Foreskin melanocyte (primary cell): ENCODE measurements at places on chromosomes 4 and X.

GRCh38 chrX:109889289-109890006 lies 113.5 kb upstream of the TMEM164 start:
- no peak for DNase-seq

- DNase-seq: no peak
Measured at GRCh38 chr4:164648151-164648848, 105.6 kb upstream of the SMIM31 start.

DNA sequence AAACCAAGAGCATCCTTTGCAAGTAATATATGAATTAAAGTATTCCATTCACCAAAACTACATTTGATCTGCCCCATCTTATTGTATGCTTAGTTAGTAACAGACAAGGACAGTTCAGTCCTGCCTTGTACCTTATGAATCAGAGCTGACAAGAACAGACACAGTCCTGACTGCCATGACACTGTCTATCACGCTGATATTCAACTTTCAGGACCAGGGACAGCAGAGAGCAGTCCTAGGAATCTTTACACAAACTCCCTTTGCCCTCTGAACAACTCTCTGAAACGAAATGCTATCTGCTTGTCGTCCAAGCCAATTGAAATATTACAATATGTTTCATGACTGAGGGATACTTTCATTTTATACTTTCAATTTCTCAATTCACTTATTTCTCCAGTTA lies 268.6 kb upstream of the VCX start:
- DNase-seq: no peak

DNA sequence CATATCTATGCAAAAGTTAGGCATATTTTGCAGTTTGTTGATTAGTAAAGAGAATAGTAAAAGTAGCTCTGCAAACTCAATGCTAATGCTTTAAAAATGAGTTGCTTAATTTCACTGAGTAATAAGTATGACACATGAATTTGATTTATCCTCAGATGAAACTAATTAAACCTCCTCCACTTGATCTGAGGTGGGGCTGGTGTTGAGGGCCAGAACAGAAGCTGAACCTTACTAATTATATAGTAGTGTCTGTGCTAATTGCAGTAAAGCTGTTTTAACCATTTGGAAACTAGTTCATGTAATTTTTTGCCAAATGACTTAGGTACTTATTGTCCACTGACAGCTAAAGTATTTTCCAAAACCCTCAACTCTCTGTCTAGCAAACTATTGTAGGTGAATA lies 7.7 kb upstream of the PGAM4 start:
- DNase-seq: no peak

DNA sequence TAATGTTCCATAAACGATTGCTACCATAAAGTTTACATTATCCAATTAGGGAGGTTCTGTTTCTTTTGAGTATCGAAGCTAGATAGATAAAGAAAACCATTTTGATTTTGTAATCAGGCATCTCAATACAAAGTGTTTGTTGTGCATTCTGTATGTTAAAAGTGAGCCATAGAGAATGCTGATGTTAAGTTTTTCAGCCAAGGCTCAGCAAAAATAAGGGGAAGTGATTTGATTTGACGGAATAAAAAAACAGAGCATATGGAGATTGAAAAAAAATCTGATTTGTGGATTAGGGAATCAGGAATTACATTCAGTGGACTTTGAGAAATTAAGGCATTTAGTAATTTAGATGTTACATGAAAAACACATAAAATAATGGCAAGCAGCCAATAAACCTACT lies 314.8 kb downstream of the PPP3CA start:
- DNase-seq: no peak

DNA sequence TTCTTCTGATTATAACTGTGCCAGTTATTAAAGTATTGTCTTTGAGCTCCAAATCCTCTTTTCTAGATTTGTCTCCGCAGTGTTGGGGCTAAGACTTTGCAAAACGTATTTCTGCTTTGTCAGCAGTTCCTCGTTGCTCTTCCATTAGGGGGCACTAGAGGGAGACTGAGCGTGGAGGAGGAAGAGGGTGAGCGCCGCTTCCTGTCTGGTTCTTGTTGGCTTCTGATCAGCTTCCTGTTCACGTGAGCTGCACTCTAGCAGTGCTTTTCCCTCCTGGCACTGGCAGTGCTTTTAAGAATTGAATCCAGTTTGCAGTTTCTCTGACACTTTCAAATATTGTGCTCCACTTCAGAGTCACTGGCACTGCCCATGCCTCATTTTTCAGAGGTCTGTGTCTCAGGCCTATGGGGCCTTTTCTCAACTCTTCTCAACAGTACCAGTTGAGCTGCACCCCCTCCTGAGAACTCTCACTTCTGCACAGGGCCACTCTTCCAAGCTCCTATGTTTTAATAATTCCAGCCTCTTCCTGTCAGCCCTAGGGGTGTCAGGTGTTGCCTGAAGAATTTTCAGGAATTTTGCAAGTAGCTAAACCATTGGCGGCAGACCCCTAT lies 54.4 kb upstream of the LCORL start:
- DNase-seq: no peak

GRCh38 chr4:159308566-159309340 lies 205.9 kb downstream of the RAPGEF2 start:
- peak; percentile 19 for DNase-seq
